Stimulated activated naive CD8-positive, alpha-beta T cell treated with anti-CD3 and anti-CD28 coated beads, Interleukin-15, Interleukin-2, amounts not matched to agents 100 U/mL and 50 U/mL, for 24 hours (primary cell): ENCODE measurements at places on chromosomes 3 and 15.

DNA sequence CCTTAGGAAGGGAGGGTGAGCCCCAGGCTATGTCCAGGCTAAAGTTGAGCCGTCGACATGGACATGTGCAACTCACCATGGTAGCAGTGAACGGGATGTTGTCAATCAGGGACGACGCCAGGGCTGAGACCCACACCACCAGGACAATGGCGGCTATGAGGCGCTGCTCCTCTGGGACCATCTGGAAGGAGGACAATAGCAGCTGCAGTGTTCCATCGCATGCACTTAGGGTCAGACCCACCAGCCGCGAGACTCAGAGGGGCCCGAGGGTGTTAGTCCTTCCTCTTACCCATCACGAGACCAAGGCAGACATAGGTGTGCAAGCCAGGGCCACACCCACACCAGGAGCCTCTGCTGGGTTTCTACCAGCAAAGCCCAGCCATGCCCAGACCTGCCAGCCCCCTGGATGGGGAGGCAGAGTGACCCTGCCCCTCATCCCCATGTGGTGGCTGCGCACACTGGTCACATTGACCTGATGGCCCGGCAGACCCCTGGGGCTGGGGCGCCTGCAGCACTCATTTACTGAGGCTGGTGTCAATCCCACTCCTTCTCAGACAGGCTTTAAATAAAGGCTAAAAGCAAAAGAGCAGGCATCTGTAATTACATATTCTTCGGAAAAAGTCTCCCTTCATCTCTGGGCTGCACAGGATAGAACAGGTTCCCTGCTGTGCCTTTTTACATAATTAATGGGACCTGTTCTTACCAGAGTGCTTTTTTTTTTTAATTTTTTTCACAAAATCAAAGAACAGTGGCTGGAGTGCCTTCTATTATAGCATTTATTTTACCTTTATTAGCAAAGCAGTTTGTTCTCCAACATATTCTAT lies 227.8 kb downstream of the OCA2 start:
- no peak for DNase-seq

DNA sequence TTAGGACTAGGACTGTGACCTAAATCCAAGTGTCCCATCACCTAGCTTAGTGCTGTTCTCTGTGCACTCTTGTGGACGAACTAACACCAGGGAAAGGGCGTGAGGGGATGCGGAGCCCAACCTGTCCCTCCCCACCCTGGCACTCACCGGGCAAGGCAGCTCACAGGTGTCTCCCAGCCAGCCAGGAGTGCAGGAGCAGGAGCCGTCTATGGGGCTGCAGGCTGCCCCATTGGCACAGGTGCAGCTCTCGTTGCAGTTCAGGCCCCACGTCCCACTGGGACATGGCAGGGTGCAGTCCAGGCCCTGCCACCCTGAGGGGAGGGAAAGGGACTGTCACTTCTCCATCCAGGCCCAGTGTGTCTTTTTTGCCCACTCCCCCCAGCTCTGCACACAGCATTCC lies 60.3 kb downstream of the RAB11A start:
- DNase-seq, result no peak

DNA sequence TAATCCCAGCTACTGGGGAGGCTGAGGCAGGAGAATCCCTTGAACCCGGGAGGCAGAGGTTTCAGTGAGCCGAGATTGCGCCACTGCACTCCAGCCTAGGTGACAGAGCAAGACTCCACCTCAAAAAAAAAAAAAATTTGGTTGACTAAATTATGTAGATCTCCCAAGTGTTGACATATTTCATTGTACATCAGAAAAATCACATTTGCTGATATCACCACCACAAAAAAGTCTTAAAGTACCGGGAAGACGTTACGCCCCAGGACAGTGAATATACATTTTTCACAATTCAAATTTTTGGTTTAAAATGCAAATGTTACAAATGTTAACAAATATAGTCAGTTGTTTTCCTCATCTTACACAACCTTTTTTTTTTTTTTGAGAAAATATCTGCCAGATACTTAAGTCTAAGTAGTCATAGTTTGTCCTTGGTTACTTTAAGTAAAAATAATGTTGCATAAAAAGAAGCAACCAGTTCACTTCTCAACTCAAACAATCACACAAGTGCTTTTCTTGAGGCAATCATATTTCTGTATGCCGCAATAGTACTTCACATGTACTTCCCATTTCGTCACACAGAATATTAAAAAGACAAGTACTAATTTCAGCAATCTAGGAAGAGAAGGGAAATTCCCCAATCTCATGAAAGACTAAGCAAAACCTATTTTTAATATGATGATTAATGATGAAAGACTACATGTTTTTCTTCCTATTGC lies 41.0 kb upstream of the TCF12 start:
- DNase-seq, result no peak

DNA sequence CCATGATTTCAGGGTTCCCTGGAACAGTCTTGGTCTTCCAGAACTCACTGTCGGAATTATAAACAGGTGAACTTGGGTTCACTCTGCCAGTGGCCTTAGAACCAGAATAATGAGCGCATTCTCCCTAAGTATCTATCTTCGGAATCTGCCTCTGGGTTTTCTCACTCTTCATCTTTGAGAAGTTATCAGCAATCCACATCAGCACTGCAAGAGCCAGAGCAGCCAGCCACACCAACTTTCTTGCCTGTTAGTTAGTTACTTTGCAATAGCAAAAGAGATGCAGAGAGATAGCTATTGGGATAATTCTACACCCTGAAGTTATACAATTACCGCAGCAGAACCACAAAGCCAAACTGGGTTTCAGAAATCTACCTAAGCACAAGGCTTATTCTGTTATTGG lies 25.8 kb downstream of the GLB1 start:
- no peak for DNase-seq

DNA sequence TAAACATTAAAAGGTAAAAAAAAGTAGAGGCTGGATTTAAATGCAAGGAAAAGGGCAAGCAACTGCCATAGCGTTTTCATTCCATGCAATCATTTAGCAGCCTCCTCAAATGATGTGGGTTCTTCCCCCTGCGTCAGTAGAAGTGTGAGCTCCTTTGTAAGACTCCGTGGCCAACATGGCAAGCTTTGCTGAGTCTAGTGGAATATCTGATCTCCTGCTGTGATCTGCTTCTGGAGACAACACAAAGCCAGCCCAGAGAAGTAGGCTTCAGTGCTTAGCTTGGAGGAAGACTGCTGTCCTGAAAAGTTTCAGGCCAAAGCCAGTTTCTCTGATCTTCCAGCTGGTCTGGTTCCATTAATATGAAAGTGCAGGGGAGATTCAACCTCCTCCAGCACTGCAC lies 70.4 kb downstream of the ARPP21 start:
- DNase-seq, result no peak

GRCh38 chr15:65077981-65078352 lies 1.4 kb downstream of the KBTBD13 start:
- peak; percentile 65 for DNase-seq

GRCh38 chr3:115186351-115187148 lies 39.5 kb upstream of the ZBTB20 start:
- DNase-seq, result no peak

DNA sequence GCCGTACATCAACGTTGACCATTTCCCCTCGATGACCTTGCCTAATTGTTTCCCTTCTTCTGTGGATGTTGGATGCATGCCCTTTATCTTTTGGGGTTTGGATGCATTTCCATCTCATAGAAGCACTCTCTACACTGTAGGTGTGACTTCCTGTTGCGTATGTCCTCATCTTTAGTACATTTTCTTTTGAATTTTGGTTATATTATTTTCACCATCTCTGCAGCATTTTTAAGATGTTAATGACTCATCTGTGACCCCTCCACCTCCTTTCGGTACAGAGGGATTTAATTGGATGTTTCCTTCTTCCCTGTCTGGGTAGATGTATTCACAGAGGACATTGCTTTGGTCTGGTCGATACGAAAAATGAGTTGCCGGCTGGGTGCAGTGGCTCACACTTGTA lies 172.1 kb downstream of the APBA2 start:
- DNase-seq, result no peak

DNA sequence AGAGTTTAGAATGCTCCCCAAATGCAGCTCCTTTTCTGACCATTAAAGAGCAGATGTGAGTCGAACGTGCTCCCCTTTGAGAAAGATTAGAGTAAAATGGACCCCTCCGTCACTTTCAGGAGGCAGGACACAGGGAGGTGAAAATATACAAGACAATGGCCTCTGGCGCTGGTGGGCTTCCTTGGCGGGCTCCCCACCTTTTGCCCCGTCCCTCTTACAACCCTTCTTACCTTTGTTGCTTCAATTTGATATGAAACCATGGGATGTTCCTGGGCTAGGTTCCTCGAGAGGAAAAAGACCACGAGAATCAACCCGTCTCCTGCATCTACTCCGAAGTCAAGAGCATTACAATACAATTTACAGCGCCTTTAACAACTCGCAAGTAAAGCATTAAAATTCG lies 214.2 kb downstream of the MEIS2 start:
- DNase-seq, result no peak

DNA sequence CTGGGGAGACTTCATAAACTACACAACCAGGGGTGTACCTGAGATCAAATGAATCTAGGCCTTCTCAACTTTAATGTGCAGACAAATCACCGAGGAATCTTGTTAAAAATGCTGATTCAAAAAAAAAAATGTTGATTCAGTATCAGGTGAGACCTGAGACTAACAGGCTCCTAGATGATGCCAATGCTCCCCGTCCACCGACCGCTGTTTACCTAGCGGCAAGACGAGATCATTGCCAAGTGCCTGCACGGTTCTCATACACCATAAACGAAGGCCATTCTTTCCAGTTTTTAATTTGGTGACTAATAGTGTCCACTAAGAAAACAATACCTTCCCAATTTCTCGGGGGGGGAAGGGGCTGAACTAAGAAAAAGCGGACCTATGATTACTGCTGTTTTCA lies 2.5 kb upstream of the FSIP1 start:
- no peak for DNase-seq
